ENCODE measurements at places on chromosomes 3 and 15.

GRCh38 chr3:65674226-65674625, 364.5 kb downstream of the MAGI1 start:
- no peak for DNase-seq

DNA sequence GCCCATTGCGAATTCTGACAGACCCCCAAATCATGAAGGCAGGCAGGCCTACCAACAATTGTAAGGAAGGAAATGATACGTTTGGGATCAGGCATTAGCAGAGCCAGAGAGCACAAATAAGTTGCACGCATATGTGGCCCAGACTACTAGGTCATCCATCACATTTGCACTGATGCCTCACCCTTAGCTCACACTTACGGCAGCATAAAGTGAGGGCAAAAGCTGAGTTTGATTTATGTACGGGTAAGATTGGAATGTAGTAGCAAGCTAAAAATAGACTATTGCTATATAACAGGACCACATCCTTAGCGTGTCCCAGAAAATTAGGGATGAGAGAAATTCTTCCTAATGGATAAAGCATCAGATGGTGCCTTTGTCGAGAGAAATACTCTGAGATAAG, 58.6 kb downstream of the QTRT2 start:
- DNase-seq, result no peak

GRCh38 chr3:35659768-35660167, 20.4 kb downstream of the ARPP21 start:
- DNase-seq, result no peak

- DNase-seq, result peak; percentile 46
Measured at GRCh38 chr3:132343018-132343612, 25.9 kb downstream of the ACP3 start.

DNA sequence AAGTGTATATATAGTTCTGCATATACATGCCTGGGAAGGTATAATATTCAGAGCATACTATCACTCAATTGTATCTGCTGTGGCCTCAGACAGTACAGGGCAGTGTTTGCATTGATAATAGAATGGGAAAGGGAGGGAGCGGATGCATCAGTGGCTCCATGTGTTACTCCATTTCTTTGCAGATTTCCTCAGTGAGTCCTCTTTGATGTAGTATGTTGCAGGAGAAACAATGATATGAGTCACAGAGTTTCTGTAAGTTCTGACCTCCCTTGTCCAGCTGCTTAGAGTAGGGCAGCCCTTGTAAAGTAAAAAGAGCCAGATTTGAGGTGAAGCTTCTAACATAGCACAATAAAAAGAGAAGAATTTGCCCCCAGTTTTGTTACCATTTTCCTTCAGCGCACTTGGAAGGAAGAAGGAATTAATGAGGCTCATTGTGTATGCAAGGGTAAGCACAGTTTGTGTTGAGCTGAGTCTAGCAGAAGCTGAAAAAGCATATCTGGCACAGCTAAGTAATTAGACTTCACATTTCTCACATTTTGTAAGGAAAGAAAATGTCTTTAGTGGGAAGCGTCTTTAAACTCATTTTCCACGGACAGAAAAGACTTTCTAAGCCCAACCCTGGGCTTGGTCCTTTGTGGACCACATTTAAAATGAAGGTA, 555.8 kb upstream of the IL12A start:
- DNase-seq, result peak; percentile 46

DNA sequence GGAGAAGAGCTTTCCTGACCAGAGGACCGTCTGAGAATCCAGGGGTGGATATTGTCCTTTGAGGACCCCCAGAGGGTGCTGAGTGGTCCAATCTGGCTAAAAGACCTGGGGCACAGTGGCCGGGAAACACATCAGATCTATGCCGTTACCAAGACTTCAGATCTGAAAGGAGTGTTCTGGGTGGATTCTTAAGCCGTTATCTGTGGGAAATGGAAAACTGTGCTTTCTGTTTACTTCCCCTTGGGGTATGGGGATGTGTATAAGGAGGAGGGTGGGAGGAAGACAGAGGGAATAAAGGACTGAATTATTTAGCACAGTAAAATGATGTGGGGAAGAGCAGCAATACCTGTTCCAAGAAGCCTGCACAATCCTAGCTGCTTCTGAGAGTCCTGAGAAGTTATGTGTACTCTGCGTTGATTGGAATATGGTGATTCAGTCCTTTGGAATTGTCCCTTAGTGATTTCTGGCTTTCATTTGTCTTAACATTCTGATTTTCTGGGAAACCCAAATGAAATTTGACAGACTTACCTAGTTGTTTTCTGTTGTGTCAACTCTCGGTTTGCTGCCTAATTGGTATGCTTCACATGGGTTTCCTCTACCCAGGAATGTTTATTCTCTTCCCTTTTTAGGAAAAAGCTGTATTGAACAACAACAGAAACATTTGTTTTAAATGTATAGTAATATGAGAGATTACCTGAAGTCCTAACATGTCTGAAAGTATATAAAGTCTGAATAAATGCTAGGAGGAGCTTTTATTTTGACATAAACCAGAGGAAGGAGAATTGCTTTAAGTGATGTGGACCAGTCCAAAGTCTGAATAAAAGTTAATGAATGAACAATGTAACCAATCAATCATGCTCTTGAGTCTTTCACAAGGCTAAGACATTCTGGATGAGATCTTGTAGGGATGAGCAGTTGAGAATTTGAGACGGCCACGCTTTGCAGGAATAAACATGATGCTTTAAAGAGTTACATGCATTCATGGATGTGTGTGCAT, 427.1 kb upstream of the C2CD4B start:
- DNase-seq, result no peak

DNA sequence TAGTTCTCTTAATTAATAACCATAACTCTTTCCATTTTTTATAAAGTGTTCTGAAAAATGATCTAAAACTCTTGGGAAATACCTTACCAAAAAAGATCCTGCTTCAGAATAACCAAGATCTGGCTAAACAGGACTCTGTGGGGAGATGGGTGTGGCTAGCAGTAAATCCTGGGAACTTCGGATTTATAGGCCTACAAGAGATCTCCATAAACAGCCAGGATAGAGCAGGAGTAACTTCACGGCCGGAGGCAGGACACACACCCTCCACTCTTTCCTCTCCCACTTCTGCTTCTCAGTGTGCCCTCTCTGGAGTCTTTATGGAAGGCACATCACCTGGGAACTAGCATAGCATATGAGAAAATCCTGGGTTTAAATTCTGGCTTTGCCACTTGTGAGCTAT, 309.4 kb upstream of the SOX2 start:
- no peak for DNase-seq

DNA sequence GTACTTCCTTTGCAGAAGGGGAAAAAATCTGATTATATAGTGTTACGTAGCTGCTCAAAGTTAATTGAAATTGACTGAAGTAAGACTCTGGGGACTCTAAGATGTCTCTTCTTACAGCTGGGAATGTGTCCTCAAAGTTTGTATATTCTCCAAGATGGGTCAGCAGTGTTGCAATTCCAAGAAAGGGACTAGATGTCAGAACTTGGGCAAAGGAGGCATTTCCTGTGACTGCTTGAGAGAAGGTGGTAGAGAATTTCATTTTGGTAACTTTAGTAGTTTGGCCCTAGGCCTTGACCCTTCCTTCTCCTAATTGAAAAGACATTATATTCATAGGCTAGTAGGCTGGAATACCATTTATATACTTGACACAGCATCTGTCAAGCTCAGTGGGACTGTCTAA, 33.9 kb downstream of the PTPRG start:
- DNase-seq, result no peak

DNA sequence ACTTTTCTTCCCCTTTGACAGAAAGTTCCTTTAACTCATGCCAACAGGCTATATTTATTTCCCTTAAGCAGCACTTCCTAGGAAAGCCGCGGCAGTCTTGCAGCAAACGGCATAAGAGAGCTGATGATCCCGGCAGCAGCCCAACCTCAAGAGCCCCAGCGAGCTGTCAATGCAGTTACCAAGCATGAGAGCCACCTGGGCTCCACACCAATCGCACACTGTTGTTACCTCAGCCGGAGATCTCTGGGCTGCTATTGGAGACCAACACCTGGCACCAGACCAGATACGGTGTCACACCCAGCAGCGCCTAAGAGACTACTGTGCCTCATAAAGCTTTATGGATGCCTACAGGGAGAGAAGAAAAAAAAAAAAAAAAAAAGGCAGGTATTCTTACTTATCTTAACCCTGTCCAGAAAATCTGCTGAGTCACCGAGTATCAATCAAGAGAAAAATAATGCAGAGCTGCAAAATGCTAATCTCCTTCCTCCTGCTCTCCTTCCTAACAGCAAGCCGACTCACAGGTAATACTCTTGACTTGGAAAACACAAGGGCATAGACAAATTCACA, 11.7 kb downstream of the ABCC5 start:
- DNase-seq, result peak; percentile 36

- no peak for DNase-seq
Measured at GRCh38 chr3:45092132-45093031, 53.8 kb downstream of the CDCP1 start.

DNA sequence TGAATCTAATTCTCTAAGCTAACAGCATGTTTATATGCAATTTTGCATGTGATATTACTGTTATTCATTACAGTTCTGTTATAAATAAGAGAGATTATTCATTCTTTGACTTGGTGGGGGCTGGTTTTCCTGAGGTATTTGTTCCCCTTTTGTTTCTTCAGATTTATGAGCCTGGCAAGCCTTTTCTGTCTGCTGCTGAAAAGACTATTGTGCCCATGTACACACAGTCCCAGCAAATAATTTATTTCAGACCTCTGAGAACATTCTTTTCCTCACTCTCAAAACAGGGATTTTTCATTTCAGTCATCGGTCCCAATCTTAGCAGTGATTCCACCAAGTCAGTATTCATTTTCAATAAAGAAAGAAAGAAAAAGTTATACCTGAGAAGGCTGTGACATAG, 716.8 kb downstream of the NSUN3 start:
- peak; percentile 3 for DNase-seq

DNA sequence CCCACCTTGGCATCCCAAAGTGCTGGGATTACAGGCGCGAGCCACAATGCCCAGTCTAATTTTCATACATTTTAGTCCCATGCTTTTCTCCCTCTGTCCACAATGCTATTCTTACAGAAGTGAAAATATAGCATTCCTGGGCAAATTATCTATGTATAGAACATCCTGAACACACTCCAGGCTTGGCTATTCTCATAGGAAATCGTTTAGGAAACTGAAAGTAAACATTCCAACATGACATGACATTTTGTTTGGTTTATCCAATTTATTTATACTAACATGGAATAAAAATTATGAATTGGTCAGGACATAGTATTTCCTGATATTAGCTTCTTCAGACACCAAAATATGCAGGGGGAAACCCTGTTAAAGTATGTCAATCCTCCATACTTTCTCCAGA, 52.6 kb downstream of the SYNM start:
- no peak for DNase-seq

DNA sequence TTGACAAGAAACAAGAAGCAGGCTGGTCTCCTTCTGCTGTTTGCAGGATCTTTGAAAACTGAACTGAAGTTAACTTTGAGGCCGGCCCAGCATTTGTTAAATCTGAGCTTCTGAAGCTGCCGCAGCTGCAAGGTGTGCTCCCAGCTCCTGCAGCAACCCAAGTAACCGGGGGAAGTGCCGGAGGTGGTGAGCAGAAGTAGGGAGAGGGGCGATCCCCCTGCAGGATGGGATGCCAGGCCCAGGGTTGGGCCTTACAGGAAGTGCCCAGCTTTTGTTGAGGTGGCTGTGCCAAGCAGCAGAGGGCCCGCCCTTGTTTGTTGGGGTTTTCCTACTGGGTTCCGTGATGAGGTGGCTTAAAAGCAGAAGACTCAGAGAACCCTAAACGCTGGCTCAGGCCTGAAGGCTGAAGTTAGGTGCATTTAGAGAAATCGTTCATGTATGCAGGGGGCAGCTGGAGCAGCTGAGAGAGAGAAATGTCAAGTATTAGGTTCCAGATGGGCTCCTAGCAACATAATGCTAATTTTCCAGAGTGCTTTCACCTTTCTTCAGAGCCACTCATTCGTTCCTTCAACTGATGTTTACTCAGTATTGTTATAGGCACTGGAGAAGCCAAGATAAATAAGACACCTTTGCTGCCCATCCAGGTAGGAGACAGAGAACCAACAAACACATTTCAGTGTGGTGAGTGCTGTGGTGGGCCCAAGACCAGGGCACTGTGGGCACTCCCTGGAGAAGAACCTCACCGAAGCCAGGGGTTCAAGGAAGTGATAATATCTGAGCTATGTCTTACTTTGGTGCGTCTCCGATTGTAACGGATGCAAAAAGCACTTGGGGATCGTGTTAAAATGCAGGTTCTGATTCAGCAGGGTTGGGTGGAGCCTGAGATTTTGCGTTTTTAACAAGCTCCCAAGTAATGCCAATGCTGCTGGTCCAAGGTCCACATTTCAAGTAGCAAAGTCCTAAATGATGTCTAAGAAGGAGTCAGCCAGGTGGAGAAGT, 42.2 kb upstream of the PLCL2 start:
- peak; percentile 25 for DNase-seq

GRCh38 chr3:114320246-114320645, 26.4 kb downstream of the TIGIT start:
- DNase-seq, result no peak

DNA sequence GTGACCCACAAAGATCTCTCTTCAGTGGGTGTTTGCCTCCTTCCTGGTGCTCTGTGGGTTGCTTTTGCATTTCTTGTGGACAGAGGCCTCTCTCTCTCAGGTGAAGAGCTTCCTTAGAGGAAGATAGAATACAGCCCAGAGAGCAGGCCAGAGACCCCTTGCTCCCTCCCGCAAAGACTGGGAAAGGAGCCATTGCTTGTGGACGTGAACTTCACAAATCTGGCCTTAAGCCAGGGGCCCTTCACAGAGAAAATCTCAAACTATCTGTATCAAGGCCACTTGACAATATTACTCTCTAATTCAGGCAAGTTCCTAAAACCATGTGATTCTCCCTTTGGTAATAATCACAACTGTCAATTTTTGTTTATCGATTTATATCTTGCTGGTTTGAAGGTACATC, 30.4 kb upstream of the CLK3 start:
- no peak for DNase-seq

- no peak for DNase-seq
Measured at GRCh38 chr3:100696161-100696560, 13.1 kb upstream of the TFG start.

- DNase-seq, result peak; percentile 79
Measured at GRCh38 chr15:43911235-43911781, 84.5 kb downstream of the WDR76 start.

DNA sequence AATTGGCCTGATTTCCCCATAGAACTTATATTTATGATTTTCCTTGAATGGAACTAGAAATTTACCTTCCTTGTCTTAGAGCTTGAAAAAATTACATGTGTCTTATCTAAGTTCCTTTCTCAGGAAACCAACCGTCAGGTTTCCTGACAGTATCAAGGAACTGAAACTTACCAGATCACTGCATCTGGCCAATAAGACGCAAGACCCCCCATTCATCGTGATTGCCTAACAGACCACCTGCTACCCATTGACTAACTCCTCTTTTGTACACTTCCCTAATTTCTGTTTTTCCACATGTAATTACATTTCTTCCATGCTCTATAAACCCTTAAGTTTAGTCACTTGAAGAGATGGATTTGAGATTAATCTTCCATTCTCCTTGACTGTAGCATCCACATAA, 517.2 kb upstream of the CBLB start:
- DNase-seq, result no peak
